ENCODE measurements at places on chromosomes 4 and X.

DNA sequence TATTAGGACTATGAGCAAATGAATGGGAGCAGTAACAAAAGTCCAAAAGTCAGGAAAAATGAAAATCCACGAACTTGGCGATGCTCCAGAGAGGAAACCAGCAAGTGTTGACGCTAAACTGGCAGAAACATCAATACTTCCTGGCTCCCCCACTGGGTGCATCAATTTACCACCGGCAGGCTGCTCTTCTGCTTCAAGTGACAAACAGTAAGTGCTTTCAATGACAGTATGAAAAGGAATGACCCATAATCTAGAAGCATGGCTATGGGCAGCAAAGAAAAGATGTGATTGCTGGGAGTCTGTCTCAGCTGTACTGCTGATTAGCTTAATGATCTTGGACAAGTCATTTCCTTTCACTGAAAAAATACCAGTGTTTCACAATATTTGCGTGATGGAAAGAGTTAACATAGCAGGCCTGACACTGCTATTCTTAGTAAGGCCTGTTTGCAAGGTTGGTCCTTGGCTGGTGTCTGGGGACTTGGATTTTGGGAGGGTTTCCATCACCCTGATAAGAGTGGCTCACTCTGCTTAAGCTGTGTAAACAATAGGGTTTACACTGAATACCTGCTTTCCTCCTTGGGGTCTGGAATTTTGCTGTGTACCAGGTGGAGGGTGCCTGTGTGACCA lies 8.7 kb downstream of the ATP11C start:
- DNase-seq = no peak

- no peak for DNase-seq
Measured at GRCh38 chr4:80011636-80012236, 61.3 kb downstream of the ANTXR2 start.

- DNase-seq = no peak
Measured at GRCh38 chrX:15804563-15804962, 14.3 kb downstream of the ZRSR2 start.

DNA sequence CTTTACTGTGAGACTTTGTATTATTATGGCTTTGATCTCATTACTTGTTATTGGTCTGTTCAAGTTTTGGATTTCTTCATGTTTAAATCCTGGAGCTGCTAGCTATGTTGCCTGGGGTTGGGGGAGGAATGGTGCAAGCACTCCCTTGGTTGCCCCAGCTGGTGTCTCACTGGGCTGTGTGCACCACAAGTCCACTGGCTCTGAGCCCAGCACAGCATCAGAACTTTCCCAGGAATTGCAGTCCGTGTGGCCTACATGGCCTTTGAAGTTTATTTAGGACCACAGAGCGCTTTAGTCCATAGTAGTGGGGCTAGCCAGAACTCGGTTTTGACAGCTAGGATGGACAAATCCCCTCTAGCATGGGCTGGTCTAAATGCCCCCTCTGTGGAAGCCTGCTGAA lies 278.8 kb upstream of the RPS6KA3 start:
- DNase-seq = no peak

DNA sequence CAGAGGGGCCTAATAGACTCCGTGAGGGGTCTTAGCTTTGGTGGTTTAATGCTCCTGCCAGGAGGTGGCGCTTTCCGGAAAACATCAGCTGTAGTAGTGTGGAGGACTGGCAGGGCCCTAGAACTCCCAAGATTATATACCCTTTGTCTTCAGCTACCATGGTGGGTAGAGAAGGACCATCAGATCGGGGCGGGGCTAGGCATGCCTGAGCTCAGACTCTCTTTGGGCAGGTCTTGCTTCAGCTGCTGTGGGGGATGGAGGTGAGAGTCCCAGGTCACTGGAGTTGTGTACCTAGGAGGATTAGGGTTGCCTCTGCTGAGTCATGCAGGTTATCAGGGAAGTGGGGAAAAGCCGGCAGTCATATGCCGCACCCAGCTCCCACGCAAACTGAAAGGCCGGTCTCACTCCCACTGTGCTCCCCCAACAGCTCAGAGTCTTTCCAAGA lies 63.0 kb upstream of the AGA start:
- DNase-seq = no peak

DNA sequence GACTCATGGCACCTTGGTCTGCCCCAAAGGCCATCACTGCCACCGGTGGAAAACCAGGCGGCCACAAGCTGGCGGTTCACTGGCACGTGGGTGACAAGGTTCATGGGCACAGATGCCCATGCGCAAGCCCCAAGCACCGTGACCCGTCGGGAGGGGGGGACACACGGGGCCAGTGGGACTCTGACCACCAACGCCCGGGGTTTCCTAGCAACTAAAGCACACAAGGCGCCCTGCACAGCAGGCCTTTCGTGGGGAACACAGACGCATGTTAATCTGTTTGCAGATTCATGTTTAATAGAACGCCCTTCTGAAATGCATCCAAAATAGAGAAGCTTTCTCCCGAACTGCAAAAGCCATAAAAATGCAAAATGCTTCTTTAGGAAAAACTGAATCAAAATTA lies 43.9 kb downstream of the FAM53A start:
- no peak for DNase-seq

DNA sequence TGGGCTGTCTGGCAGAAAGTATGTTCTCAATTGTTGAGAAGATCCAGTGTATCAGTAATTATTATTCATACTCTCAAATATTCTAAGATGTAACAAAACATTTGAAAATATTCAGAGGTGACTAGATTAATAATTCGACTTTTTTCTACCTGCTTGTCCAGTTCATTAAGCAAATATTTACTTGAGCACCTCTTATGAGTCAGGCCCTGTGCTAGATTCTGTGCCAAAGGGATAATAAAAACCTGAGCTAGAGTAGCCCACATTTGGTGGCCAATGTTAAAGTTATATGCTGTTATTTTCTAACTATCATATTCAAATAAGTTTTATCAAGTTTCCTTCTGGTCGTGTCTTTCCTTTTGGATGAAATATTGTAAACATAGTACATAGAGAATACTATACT lies 58.5 kb downstream of the ARHGAP10 start:
- no peak for DNase-seq

DNA sequence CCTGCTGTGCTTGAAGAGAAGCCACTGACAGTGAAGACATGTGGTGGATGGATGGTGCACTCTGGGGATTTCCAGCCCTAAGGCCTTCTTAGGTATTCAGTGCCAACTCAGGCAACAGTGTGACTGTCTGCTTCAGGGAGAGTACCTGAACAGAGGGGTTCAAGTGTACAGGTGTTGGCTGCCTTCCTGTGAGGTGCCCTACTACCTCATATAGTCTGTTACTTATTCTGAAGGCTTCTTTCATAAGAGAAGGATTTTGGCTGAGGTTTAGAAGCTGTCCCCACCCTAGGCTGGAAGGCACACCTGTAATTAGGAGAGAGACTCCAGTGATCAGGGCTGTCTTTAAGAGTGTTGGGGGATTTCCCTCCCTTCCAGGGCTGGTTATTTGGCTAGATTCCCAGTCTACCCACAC lies 1.8 kb downstream of the FTHL17 start:
- no peak for DNase-seq
